ENCODE measurements at places on chromosomes 16 and 17.

DNA sequence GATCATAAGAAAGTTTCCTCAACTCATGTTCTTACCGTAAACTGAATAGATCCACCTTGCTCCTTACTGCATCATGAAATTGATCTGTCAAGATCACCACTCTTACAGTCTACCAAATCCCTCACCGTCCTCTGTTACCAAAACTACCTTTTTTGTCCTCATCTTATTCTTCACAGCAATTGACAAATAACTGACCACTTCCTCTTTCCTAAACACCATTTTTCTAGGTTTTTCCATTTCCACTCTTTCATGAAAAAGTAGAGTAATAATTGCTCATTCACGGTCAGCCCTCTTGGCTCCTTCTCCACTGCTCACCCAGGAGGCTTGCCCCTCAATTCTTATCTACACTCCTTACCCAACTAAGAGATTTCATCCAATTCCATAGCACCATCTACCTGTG, 44.9 kb downstream of the ABCA5 start:
- no peak for DNase-seq

GRCh38 chr16:64089697-64090096, 1032.2 kb downstream of the CDH11 start:
- DNase-seq, result no peak

DNA sequence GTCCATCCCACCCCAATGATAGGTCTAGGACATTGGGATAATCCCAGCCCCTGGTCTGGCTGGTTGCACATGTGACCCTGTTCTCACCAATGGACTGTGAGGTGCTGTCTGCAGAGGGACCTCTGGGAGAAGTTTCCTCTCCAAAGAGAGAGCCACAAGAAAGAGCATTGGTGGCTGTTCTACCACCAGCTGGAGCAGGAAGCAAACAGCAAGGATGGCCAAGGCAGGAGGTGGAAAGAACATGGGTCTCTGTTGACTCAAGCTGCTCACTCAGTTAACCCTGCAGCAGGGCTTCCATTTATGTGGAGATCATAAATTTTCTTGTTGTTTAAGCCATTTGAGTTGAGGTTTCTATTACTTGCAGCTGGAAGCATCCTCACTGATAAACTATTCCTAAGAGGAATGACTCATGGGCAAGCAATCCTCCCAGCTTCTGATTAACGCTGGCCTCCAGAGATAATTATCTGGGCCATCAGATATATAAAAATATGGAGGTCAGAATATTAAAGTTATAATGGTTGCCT, 52.6 kb downstream of the CYB5B start:
- DNase-seq, result no peak

GRCh38 chr17:78970834-78971755, 8.6 kb downstream of the LGALS3BP start:
- peak; percentile 20 for DNase-seq

- DNase-seq, result no peak
Measured at GRCh38 chr17:67080804-67081203, 36.5 kb downstream of the CACNG1 start.

DNA sequence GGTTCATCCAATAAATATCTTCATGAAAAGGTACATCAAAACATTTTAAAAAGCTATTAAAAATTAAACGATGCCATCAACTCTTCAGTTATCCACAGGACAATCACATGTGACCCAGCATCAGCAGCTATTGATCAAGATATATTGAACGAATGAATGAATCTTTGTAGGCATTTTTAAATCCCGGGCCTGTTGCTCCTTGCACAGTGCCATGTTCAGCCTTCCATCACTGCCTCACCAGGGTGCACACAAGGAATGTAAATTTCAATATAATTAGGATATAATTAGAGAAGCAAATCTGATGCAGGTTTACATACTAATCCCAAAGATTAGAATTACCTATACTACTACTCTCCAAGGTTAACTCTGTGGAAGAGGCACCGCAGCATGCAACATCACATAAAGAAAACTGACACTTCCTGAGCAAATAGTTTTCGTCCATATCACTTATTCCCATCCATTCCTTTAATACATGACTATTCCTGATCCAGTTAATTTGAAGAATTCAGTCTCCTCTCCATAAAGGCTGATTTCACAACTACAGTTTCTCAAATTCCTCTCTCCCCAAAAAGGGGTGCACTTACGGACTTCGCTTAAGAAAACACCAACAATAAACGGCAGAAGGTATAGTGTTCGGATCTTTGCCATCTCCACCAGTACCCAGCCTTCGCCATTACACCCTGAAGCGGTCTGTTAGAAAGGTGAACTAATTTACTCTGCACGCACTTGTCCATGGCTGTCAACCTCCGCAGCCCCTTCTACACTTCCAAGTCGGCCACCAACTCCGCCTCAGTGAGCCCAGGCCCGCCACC, 938 bp downstream of the NCOR1 start:
- no peak for DNase-seq

GRCh38 chr16:31050280-31051030, 17.1 kb downstream of the STX4 start:
- no peak for DNase-seq

DNA sequence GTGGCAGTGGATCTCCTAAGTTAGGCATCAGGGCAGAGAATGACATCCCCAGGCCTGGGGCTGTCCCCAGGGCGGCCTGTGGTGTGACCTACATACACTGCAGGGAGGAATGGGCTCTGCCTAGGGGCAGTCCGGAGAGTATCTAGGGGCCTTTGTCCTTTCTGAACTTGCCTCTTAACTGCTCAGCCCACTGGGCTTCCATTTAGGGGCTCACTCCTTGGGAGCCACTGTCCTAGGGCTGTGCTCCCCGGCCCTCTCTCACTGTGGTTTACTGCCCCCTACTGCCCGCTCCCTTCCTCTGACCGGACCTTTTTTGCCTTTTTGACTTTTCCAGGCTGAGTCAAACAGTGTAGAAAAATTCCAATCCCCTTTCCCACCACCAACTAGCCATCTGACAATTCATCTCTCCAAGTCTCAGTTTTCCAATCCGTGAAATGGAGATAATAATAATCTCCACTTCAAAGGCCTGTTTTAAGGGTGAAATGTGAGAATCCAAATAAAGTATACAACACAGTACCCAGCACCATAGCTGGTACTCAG, 66.8 kb downstream of the DNAH3 start:
- DNase-seq, result no peak

GRCh38 chr17:28849281-28849680, 5.5 kb upstream of the ERAL1 start:
- no peak for DNase-seq

- DNase-seq, result no peak
Measured at GRCh38 chr17:73566905-73567782, 77.1 kb downstream of the SDK2 start.

DNA sequence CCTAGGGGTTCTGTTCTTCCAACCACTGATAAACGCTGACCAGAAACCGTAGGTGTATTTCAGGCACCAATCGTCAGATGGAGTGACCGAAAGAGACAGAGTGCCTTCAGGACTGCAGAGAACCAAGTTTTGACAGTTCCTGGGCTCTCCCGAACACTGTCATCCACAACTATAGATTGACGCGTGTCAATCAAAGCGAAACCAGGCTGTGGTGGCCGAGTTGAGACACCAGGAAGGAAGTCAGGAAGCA, 11.9 kb upstream of the AURKB start:
- no peak for DNase-seq

DNA sequence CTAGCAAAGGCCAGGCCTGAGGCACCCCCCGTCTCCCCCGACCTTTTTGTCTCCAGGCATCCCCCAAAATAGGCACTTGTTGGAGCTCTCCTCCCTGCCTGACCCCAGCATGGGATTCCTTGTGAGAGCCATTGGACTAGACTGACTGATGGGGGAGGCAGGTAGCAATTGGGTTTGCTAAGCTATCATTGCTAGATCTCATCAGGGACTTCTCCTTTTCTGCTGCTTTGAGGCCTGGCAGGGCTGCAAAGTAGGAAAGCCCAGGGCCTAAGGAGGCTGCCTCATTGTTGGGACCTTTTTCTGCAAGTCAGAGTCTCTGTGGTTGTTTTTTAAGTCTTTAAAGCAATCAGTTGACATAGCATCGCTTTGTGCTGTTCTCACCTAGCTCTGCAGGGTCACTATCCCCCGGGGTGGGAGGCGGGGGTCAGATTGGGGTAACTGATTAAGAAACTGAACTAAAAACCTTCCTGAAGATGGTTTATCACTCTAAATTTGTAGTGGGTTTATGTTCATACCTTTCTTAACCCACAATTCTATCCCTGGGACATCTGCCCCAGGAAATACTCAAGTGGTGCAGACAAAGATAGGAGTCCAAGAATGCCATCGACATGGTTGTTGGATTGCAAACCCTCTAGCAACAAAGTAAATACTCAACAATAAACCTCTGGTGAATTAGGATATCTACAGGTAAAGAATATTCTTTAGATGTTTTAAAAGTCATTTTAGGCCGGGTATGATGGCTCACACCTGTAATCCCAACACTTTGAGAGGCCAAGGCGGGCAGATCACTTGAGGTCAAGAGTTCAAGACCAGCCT, 28.0 kb downstream of the LLGL2 start:
- no peak for DNase-seq

- DNase-seq, result no peak
Measured at GRCh38 chr16:3030222-3031212, 6.2 kb downstream of the BICDL2 start.

- no peak for DNase-seq
Measured at GRCh38 chr17:80573701-80574100, 29.1 kb downstream of the RPTOR start.

DNA sequence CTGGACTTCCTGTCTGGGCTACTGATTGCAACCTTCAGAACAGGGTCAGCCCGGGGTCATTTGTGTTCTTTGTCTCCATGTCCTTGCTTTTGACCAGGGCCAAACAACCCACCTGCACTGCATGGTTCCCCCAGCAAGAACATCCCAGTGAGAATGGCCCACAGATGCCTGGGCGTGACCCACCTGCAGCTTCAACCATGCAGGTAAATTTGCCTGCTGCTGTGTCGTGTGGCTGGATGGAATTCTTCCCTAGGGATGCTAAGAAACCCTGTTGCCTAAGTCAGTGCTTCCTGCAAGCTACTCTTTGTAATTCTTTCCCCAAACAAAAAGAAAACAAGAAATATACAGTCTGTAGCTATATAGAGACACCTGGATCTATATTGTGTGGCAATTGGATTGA, 12.5 kb downstream of the CDH13 start:
- no peak for DNase-seq

DNA sequence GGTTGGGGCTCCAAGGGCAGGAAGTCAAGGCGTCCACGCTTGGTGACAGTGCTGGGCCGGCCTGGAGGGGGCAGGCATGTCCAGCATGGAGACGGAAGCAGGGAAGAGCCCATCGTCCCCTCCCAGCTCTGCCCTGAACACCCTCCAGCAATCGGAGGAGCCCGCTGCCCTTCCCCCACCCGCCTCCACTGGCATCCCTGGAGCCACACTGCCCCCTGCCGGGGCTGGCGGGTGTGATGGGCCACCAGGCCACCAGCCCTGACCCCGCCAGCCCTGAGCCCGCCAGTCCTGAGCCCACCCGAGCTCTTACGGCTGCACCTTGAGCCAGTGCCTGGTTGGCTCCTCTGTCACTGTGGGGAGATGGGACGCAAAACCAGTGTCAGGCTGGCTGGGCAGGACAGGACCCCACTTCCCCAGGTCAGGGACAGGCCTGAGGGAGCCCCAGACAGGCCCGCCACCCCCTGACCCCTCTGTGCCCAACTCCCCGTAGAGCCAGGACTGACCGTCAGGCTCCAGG, 4.1 kb upstream of the CDH15 start:
- DNase-seq, result no peak

DNA sequence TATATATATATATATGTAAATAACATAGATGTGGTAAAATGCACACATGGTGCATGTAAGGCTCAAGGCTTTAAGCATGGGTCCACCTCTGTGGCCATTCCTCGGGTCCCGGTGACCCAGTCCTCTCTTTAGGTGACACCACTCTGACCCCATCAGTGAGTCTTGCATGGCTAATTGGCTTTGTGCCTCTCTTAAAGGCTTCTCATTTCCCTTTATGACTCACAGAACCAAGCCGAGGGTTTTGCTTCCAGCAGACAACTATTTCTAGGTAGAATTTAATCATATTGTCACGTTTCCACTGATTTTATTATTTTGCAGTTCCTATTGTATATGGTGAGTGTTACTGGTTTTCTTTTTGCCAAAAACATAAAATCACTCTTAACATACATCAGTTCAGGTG, 59.7 kb downstream of the PLCG2 start:
- DNase-seq, result no peak

DNA sequence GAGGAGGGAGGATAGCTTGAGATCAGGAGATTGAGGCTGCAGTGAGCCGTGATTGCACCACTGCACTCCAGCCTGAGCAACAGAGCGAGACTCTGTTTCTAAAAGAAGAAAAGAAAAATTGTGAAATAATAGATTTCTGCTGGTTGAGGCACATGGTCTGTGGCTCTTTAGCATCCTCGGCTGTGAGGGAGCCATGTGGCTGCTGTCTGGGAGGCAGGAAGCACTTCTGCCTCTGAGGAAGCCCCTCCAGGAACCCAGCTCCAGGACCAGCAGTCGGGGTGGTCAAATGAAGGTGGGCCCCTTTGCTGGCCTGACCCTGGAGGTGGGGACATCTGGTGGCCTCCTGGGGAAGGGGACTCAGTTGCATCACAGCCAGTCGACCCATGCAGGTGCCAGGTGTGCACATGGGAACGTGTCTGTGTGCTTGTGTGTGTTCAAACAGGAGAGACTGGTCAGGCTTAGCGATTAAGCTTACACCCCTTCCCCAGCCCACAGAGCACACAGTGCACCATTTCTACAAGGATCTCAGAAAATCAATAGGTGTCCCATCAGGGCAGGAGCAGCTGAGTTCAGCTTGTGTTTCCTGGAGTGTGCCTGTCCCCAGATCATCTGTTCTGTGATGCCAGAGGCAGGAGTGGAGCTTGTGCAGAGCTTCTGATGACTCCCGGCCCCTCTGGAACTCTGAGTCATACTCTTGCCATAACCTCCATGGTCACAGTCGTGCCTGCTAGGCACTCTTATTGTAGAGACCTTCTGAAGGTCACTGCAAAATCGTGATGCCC, 24.3 kb upstream of the MGAT5B start:
- DNase-seq, result no peak

GRCh38 chr17:65772989-65773388, 211.5 kb upstream of the AXIN2 start:
- DNase-seq, result no peak

GRCh38 chr17:34314279-34314678, 5.0 kb upstream of the CCL8 start:
- no peak for DNase-seq

GRCh38 chr16:27820646-27821345, 242.7 kb downstream of the GSG1L start:
- DNase-seq, result no peak

GRCh38 chr17:45775148-45775547, 9.0 kb upstream of the CRHR1 start:
- no peak for DNase-seq
